ENCODE measurements at places on chromosomes 11 and 22. TPM values are rescaled to one million over a fixed set of nuclear protein-coding genes. Genes with fewer than 3 reads are reported as not detected.

Gene OR2AT4
- total RNA-seq = not detected

Gene CARNS1
- total RNA-seq = 0.29 TPM

- DNase-seq = no peak
These were observed 10.6 kb upstream of the XBP1 start for GRCh38 chr22:28810821-28811491.

- DNase-seq = no peak
These were observed 48.2 kb downstream of the BSX start for GRCh38 chr11:122933416-122933815.

DNA sequence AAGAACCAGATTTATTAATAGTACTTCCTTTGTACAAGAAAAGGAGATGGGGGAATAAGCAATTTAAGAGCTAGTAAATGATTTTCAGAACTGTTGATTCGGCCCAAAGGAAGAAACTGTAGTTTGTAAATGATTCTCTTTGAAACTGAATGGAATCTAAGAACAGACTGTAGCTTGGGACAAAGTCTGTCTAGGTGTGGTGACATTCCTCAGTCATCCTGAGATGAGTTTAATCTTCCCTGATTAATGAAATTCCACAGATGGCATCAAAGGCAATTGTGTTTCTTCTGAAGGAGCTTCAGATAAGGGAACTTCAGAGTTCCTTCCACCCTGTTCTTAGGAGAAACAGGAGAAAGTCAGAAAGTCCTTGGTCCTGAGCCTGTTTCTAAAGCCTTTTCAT is 2095.9 kb downstream of the LRRC4C start:
- no peak for DNase-seq

- DNase-seq = no peak
These were observed 246.5 kb downstream of the CADM1 start for GRCh38 chr11:115257678-115258077.
